ENCODE measurements at places on chromosomes 16 and 17.
A peak's percentile ranks its signal among the peaks of the same experiment; 100 is the strongest.

DNA sequence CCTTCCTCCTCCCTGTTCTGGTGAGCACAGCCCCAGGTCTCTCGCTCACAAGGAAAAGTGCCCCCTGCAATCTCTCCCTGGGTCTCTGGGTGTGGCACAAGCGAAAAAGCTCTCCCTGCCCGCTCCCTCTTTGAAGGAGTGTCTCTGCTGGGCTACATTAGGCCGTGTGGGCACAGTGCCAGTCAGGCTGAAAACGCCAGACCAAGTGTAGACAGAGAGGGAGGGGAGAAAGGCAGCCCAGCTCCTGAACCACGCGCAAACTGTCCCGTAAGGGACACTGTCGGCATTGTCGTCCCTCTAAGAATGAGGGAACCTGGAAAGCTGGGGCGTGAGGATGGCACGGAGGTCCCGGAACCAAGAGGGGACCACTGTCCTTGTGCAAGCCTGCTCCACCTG lies 3.9 kb downstream of the SMIM5 start:
- H3K4me3 ChIP-seq, result no peak overlapping the region
- peak overlapping the region; percentile 87 for H3K27ac ChIP-seq
- DNase-seq, result peak; percentile 86
- H3K4me1 ChIP-seq, result peaks cover 90% of the 10 kb centered on the region
- no peaks in the 10 kb centered on the region for H3K27me3 ChIP-seq

- DNase-seq, result no peak
- H3K36me3 ChIP-seq, result no peaks in the 10 kb centered on the region
- H3K4me1 ChIP-seq, result peaks cover 47% of the 10 kb centered on the region
- H3K27ac ChIP-seq, result no peak overlapping the region
- no peak overlapping the region for H3K4me3 ChIP-seq
Measured at GRCh38 chr17:79029327-79030009, 5.5 kb downstream of the C1QTNF1 start.

- no peak overlapping the region for H3K4me3 ChIP-seq
- H3K4me1 ChIP-seq, result peaks cover 19% of the 10 kb centered on the region
- DNase-seq, result no peak
- H3K36me3 ChIP-seq, result peaks cover 53% of the 10 kb centered on the region
- H3K27me3 ChIP-seq, result no peaks in the 10 kb centered on the region
- H3K27ac ChIP-seq, result no peak overlapping the region
Measured at GRCh38 chr16:71880176-71880575, 3.8 kb downstream of the ZNF821 start.

DNA sequence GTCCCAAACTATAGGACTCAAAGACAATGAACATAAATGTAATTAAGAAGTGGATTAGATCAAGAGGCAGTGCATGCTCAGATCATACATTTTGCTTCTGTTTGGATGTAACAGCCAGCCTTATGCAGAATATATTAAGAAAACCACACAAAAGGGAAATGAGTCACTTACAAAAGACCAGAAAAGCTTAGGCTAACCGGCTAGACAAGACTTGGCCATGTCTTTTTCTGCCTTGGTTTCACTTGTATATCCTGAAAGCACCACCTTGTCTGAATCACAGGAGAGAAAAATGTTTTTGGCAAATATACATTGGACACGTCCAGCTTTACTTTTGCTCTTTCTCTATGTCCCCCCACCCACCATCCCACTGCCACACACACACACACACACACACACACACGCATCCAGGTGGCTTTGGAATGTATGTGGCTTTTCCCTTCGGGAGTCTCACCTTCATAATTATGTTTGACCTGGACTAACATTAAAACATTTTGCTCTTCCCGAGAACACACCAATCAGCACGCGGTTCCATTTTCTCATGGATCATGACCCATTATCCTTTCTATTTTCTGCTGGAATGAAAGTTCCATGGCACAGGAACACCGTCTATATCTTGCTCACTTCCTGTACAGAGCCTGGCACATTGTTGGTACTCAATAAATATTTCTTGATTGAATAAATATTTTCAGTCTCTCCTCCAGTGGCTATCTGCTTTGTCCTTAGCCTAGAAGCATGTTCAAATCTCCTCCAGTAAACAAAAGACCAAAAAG lies 64.6 kb downstream of the CDK5R1 start:
- H3K27ac ChIP-seq, result no peak overlapping the region
- H3K4me3 ChIP-seq, result no peak overlapping the region
- H3K27me3 ChIP-seq, result no peaks in the 10 kb centered on the region
- no peaks in the 10 kb centered on the region for H3K36me3 ChIP-seq
- DNase-seq, result no peak

- no peak overlapping the region for H3K27ac ChIP-seq
- H3K27me3 ChIP-seq, result no peaks in the 10 kb centered on the region
- DNase-seq, result no peak
- H3K4me3 ChIP-seq, result no peak overlapping the region
- no peaks in the 10 kb centered on the region for H3K36me3 ChIP-seq
- H3K4me1 ChIP-seq, result no peaks in the 10 kb centered on the region
Measured at GRCh38 chr16:78251115-78251514, 151.7 kb downstream of the WWOX start.

GRCh38 chr16:65148804-65149203 lies 26.9 kb upstream of the CDH11 start:
- no peak overlapping the region for H3K4me3 ChIP-seq
- no peaks in the 10 kb centered on the region for H3K4me1 ChIP-seq
- no peak overlapping the region for H3K27ac ChIP-seq
- no peak for DNase-seq
- no peaks in the 10 kb centered on the region for H3K36me3 ChIP-seq

DNA sequence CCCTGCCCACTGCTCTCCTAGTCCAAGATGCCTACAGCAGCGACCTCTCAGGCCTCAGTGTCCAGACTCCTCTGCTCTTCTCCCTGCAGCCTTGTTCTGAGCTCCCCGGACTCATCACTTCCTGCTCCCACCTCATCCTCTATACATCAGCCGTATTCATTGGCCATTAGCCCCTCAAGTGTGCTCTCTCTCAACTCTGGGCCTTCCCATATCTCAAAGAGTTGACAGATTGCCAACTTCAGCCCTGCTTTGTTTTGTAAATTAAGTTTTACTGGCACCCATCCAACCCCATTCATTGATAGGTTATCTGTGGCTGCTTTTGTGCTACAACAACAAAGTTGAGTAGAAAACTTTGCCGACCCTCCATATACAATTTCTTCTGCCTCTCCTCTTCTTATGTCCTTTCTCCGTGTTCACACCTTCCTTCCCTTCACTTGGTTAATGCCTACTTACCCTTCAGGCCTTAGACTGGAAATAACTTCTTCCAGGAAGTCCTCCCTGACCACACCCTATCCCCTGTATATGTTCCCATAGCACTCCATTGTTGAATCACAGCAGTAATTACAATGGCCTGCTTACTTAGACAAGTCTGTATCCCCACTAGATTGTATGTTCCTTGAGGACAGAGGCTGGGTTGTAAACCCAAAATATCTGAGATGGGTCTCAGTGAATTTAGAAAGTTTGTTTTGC lies 63.4 kb upstream of the TANC2 start:
- peak; percentile 31 for DNase-seq
- no peak overlapping the region for H3K4me3 ChIP-seq
- no peaks in the 10 kb centered on the region for H3K36me3 ChIP-seq
- H3K27ac ChIP-seq, result no peak overlapping the region
- no peaks in the 10 kb centered on the region for H3K27me3 ChIP-seq
- H3K4me1 ChIP-seq, result no peaks in the 10 kb centered on the region

DNA sequence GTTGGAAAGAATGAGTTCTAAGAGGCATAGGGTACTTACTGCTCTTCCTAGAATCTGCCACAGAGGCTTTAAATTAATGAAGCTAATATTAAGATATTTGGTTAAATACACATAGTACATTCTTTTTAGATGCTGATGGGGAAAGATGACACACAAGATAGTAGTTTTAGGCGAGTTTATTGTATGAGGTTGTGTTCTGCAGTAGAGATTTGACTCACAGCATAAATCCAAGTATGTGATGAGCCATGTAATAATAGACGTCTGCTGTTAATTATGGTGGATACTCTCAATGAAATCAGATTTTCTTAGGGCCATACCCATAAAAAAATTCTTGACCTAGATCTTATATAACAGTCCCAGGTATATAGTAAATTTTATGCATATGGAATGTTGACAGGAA lies 8.0 kb downstream of the TNRC6C start:
- peaks cover 7% of the 10 kb centered on the region for H3K4me1 ChIP-seq
- no peaks in the 10 kb centered on the region for H3K27me3 ChIP-seq

DNA sequence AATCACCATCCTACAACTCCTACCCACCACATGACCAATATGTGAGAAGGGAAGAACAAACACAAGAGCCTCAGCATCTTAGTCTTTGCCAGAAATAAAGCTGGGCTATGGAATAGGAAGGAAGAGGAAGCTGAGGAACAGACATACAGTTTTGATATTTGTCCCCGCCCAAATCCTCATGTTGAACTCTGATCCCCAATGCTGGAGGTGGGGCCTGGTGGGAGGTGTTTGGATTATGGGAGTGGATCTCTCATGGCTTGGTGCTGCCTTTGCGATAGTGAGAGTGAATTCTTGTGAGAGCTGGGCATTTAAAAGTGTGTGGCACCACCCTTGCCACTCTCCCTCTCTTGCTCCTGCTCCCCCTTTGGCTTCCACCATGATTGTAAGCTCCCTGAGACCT lies 52.4 kb upstream of the NLK start:
- no peaks in the 10 kb centered on the region for H3K27me3 ChIP-seq
- H3K4me3 ChIP-seq, result no peak overlapping the region
- no peaks in the 10 kb centered on the region for H3K36me3 ChIP-seq
- DNase-seq, result no peak

GRCh38 chr16:49356728-49357488 lies 16.7 kb upstream of the C16orf78 start:
- no peak for DNase-seq
- no peaks in the 10 kb centered on the region for H3K4me1 ChIP-seq
- no peaks in the 10 kb centered on the region for H3K36me3 ChIP-seq

GRCh38 chr16:4489030-4489429 lies 12.8 kb downstream of the HMOX2 start:
- DNase-seq, result no peak
- H3K36me3 ChIP-seq, result peaks cover 6% of the 10 kb centered on the region
- no peak overlapping the region for H3K4me3 ChIP-seq
- H3K27ac ChIP-seq, result peak overlapping the region; percentile 80

DNA sequence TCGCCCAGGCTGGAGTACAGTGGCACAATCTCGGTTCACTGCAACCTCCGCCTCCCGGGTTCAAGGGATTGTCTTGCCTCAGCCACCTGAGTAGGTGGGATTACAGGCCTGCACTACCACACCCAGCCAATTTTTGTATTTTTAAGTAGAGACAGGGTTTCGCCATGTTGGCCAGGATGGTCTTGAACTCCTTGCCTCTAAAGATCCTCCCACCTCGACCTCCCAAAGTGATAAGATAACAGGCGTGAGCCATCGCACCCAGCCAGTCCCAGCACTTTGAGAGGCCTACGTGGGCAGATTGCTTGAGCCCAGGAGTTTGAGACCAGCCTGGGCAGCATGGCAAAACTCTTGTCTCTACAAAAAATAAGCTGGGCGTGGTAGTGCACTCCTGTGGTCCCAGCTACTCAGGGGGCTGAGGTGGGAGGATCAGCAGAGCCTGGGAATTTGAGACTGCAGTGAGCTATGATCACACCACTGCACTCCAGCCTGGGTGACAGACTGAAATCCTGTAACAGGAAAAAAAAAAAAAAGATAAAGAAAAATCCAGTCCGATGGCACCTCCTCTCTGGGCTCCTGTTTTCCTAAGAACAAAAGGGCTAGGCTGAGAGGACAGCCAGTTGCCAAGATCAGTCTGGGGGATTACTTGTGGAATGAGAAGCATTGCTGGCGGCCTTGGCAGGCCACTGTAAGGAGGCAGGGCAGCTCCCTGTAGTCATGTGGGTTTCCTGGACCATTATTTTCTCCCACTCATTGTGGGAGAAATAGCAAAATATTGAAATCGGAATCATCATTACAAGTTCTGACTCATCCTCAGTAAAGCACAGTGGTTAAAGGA lies 3.0 kb upstream of the PIPOX start:
- DNase-seq, result peak; percentile 40
- H3K36me3 ChIP-seq, result no peaks in the 10 kb centered on the region

DNA sequence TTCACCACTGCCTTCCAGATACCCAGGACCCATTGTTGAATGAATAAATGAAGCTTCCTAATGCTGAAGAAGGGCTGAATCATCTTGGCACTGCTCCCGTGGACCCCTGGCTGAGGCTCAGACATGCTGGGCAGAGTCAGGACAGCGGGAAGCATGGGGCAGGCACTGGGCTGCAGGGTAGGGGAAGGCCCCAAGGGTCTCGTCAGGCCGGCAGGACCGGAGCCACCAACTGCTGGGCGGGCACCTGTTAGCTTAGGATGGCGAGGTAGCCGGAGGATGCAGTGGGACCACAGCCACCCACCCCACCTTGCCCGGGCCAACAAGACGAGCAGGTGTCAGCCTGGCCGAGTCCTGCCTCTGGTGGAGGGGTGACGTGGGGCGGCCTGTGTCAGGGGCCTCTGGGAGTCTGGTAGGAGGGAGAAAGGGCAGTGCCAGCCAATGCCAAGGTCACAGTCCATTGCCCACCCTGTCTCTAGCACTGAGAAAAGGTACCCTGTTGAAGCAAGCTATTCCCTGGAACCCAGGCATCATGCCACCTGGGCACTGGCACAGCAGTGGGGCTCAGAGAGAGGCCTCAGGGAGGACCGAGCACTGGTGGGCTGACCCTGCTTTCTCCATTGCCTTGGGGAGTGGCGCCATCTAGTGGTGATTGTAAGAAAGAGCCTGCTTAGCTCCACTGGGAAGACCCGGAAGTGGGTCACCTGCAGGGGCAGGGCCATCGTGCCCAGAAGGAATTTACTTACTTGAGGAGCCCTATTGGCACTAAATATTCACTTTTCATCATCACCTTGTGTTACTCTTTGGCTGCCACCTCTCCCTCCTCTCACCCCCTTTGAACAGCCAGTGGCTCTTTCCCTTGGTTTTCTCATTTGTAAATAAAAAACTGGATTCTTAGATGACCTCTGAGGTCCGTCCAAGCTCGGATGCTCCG lies 3.0 kb upstream of the DLX3 start:
- no peak overlapping the region for H3K27ac ChIP-seq
- no peak overlapping the region for H3K4me3 ChIP-seq
- peaks cover 28% of the 10 kb centered on the region for H3K4me1 ChIP-seq
- H3K27me3 ChIP-seq, result peaks cover 98% of the 10 kb centered on the region

DNA sequence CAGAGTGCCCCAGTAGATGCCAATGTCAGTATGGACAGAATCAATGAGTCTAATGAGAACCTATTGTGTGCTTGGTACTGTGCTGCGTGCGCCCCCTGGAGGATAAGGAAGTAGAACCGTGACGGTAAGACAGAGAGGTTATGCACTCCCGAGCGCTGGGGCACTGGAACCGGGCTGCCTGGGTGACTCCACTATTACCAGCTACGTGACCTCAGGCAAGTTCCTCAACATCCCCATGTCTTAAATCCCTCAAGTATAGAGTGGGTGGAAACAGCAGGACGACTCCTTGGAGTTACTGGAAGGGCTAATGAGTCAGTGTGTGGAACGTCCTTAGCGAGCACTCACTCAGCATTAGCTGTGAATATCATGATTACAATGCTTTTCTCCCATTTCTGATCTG lies 16.2 kb downstream of the CHST4 start:
- no peaks in the 10 kb centered on the region for H3K27me3 ChIP-seq
- H3K27ac ChIP-seq, result no peak overlapping the region
- H3K36me3 ChIP-seq, result no peaks in the 10 kb centered on the region
- H3K4me3 ChIP-seq, result no peak overlapping the region
- no peaks in the 10 kb centered on the region for H3K4me1 ChIP-seq
- peak; percentile 32 for DNase-seq

Data from stomach (tissue), 19 donors.